ENCODE measurements at places on chromosomes 11 and 22.

GRCh38 chr11:7603031-7603781 lies 70.1 kb downstream of the CYB5R2 start:
- no peak for DNase-seq

DNA sequence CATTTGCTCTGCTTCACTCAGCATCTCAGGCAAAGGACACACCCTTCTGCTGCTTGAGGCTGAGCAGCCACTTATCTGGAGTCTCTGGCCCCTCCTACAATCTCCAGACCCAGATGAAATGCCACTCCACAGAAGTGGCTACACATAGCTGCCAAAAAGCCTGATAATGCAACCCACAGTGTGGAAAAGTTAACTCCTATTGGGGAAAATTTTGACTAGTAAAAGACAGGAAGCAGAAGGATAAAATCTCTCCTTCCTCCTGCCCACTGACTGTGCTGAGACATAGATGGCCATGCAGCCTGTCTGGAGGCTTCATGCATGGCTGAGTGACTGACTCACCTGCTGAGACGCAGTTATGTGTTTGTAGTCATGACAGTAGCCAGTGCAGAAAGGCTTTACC lies 92.3 kb upstream of the TEAD1 start:
- DNase-seq: no peak

GRCh38 chr11:123304828-123305466 lies 109.9 kb upstream of the CLMP start:
- DNase-seq: no peak

DNA sequence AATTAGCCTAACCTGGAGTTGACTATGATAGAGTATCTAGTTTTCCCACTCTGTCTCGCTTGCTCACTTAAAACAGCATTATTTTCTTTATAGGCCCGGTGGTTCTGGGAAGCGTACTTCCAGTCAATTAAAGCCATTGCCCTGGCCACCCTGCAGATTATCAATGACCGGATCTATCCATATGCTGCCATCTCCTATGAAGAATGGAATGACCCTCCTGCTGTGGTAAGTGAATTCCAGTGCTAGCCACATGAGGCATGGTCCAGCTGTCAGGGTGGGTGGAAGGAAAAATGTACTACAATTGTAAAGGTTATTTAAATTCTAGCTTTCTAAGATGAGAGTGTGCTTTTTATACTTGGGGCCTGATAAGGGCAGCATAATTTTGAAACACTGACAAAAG lies 76.0 kb downstream of the EXT2 start:
- no peak for DNase-seq

GRCh38 chr22:47309946-47310345 lies 547.5 kb downstream of the TBC1D22A start:
- DNase-seq: no peak

DNA sequence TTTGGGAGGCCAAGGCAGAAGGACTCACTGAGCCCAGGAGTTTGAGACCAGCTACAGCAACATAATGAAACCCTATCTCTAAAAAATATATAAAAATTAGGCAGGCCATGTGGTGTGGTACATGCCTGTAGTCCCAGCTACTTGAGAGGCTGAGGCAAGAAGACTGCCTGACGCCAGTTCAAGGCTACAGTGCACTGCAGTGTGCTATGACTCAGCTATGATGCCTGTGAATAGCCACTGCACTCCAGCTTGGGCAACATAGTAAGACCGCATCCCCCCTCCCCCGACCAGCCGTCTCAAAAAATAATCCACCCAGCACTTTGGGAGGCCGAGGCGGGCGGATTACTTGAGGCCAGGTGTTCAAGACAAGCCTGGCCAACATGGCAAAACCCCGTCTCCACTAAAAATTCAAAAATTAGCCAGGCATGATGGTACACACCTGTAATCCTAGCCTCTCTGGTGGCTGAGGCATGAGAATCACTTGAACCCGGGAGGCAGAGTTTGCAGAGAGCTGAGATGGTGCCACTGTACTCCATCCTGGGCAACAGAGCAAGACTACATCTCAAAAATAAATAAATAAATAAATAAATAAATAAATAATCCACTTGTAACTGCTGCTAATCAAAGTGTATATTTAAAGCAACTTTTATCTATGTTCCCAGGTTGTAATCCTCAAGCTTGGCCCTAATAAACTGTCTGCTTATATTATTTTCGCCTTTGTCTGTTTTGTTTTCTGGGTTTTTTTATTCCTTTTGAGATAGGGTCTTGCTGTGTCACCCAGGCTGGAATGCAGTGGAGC lies 7.8 kb downstream of the HPS5 start:
- no peak for DNase-seq

DNA sequence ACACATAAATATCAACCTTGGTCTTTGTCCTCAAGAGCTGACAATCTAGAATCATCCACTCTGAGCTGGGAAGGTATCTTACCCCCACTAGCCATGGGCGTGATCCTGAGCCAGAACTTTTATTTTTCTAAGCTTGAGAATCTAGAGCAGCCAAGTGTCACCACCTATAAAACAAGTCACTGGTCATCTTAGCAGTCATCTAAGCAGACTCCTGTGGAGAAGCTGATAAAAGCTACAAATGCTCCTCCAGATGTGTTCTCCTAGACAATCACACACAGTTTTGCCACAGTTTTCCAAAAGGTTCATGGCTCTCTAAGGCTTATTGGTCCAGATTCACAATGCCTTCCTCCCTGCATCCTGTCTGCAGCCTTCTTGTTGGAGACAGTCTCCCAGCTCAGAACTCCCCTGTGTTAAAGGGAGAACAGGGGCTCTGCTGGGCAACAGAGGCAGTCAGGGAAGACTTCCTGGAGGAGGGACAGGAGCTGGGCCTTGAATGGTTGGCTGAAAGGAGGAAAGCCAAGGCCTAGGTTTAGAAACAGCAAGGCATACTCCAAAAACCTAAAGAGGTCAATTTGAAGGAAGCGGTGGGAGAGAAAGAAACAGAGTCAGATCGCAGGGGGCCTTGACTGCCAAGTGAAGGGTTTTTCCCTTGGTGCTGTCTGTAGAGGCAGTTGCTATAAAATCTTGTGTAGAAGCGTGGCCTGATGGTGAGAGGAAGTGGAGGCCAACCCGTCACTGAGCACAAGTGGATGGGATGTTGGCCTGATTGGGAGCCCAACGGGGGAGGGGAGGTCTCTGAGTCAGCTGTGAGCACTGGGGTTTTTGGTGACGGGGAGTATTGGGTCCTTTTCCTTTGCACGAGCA lies 42.0 kb downstream of the ALX4 start:
- DNase-seq: no peak

- DNase-seq: no peak
These were observed 815.7 kb downstream of the BRD1 start for GRCh38 chr22:49011769-49012648.

GRCh38 chr11:82959987-82960778 lies 58.6 kb downstream of the DDIAS start:
- no peak for DNase-seq

DNA sequence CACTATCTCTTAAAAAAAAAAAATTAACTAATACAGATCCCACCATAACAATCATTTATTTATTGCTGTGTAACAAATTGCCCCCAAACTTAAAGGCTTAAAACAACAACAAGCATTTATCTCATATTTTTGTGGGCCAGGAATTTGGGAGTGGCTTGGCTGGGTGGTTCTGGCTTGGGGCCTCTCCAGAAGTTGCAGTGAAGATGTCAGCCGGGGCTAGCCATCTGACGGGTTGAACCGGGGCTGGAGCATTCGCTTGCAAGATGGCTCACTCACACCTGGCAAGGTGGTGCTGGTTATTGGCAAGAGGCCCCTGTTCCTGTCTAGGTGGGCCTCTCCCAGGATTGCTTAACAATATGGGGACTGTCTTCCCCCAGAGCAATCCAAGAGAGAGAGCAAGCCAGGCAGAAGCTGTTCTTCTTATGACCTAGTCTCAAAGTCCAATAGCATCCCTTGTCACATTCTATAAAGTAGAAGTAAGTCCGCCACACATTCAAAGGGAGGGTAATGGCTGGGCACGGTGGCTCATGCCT lies 29.5 kb downstream of the ACO2 start:
- no peak for DNase-seq

GRCh38 chr11:22797047-22797446 lies 32.6 kb downstream of the SVIP start:
- DNase-seq: no peak

DNA sequence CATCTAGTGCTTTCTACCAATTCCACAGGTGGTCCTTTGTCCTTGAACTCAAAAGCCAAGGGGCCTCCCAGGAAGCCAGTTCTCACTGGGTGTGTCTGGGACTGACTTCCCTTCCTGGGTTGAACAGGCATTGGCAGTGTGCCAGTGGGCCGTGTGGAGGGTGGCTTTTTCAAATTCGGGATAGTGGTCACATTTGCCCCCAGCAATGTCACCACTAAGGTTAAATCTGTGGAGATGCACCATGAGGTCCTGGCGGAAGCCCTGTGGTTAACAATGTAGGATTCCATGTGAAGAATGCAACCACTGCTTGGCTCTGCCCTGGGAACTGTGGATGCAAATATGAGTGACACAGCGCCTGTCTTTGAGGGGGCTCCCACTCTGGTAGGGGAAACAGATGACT lies 53.2 kb upstream of the MTNR1B start:
- no peak for DNase-seq

GRCh38 chr22:48491451-48491941 lies 1336.2 kb downstream of the BRD1 start:
- DNase-seq: no peak

GRCh38 chr11:108914981-108915380 lies 250.1 kb downstream of the DDX10 start:
- no peak for DNase-seq

DNA sequence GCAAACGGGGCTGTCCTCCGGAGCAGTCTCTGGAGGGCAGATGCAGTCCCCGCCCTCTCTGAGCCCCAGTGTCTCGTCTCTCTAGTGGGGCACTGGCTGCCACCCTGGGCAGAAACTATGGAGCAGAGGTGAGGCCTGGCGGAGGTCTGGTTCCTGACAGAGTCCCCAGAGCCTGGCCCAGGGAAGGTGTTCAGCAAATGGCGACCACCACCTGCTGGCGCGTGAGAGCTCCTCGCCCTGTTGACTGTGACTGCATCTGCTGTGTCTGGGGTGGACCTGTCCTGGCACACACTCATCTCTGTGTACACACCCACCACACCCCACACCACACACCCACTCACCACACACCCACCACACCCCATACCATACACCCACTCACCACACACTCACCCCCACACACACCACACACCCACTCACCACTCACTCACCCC lies 18.3 kb upstream of the TTLL12 start:
- no peak for DNase-seq

- DNase-seq: no peak
These were observed 10.3 kb upstream of the PNPLA5 start for GRCh38 chr22:43901976-43902643.

- peak; percentile 11 for DNase-seq
These were observed 519 bp upstream of the ART5 start for GRCh38 chr11:3642071-3642951.

- DNase-seq: no peak
These were observed 85.2 kb upstream of the GRAMD1B start for GRCh38 chr11:123344790-123345357.

GRCh38 chr11:122874991-122875390 lies 7.6 kb upstream of the JHY start:
- DNase-seq: no peak

DNA sequence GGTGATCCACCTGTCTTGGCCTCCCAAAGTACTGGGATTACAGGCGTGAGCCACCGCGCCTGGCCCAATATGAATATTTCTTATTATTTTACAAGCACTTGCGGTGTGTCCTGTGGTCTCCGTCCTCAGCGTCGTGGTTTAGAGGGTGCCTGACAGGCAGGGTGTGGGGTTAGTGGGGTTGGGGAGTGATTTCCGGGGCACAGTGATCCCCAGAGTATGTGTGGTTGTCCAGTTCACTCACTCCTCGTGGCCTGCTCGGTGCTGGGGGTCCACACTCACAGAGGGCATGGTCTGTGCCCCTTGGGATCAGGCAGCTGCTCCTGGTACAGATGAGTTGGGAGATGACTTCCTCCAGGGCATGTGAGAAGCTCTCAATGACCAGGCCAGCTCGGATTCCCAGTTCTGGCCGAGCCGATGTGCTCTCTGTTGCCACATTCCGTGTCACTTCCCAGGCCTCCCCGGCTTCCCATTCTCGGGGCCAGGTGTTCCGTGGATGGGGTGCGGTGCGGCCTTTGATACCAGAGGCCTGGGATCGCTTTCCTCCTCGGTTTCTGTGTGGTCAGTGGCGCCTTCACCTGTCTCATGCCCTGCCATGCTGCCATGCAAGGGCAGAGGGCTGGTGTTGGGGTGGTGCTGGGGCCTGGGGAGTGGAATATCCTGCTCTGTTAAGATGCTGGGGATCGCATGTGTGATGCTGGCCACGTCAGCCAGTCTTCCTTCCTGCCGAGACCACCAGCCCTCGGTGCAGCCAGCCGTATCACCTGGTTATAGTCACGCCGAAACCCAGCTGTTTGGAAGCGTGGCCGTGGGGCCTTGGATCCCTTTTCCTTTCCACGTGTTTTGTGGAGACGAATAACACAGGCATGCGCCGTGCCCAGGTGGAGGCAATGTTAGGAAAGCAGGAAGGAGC lies 39.6 kb downstream of the PARVB start:
- no peak for DNase-seq

- no peak for DNase-seq
These were observed 26.9 kb downstream of the TP53I11 start for GRCh38 chr11:44923806-44924205.

GRCh38 chr22:49663311-49663711 lies 164.4 kb downstream of the BRD1 start:
- no peak for DNase-seq

GRCh38 chr11:109071712-109072524 lies 350.1 kb upstream of the C11orf87 start:
- no peak for DNase-seq

- DNase-seq: no peak
These were observed 617 bp upstream of the ALKBH3 start for GRCh38 chr11:43879789-43880639.

GRCh38 chr11:40119661-40120060 lies 1339.8 kb downstream of the LRRC4C start:
- no peak for DNase-seq

GRCh38 chr22:42431401-42432019 lies 693 bp downstream of the NFAM1 start:
- no peak for DNase-seq

- no peak for DNase-seq
These were observed 27.6 kb upstream of the RCE1 start for GRCh38 chr11:66815646-66816045.

DNA sequence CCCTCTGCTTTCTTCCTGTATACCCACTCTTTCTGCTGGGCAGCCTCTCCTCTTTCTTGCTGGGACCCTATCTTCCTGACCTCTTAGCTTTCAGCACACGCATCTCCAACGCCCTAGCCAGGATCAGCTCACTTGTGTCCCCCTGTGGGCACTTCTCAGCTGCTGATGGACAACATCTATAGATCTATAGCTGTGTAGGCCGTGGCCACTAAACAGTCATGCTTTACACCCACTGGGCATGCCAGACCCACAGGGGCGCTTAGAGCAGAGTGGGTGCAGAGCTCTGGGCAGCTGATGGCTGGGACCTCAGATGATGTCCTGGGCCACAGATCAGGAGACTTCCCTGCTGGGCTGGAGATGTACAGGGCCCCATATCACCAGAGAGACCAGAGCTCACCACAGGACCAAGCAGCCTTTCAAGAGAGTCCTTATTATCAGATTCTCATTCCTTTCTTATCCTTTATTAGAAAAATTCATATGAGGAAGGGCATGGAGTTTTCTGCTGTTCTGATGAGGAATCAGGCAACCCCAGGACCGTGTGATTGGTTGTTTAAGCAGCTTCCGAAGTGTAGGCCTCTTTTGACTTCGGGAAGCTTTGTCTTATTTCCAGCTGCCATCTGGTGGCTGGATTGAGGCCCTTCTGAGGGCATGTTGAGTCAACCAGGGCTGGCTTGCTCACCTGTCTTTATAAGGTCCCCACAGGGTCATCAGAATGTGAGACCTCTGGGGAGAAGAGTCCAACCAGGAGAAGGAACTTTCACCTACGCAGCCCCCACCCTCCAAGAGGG lies 60.5 kb downstream of the OSBP2 start:
- no peak for DNase-seq

- DNase-seq: no peak
These were observed 458 bp downstream of the OSBPL5 start for GRCh38 chr11:3164552-3165151.
